Bone marrow (tissue), 2 donors: ENCODE measurements at places on chromosomes 3 and 15.
A peak's percentile ranks its signal among the peaks of the same experiment; 100 is the strongest.

- DNase-seq, result no peak
Observed at GRCh38 chr3:55480911-55481743, 6.0 kb downstream of the WNT5A start.

DNA sequence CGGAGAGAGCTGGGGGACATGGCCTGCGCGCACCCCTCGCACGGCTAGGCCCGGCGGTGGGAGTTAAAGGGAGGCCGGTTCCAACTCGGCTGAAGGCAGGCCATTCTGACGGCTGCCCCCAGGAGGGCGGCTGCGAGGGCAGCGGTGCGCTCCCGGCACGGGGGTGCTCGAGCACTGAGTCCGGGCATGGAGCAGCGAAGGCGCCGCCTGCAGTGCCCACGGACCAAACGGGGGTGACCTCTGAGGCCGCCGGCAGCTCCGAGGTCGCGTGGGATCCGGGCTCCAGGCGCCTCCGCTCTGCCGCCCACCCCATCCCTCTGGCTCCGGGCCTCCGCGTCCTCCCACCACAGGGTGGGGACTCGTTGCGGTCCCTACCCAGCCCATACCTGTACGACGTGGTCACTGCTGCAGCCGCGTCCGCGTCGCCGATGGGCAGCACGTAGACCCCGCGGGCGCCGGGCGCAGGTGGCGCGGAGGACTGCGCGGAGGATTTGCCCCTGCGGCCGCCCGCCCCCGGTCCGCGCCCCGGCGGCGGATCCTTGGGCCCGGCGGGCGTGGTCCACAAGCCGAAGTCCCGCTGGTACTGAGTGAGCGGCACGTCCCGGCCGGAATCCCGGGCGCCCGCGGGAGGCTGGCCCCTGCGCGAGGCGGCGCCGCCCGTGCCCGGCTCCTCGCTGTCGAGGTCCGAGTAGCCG lies 469 bp downstream of the MAP6D1 start:
- no peak for DNase-seq

DNA sequence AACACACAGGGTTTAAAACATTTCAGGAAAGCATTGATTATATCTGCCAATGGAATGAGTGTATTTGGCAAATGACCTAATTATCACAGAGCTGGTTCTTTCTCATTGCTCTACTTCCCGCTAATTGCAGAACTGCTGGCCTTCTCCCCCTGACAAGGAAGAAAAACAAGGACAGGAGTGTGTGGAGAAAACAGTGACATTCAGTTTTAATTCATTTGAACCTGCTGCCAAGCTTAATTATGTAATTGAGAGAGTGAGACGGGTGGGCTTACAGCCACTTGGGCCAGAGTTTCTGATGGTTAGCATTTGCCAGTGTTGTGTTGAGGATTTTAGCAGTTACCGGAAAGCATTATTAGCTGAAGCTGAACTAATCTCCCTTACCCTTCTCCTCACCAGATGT lies 301.4 kb downstream of the RBMS3 start:
- DNase-seq, result no peak

- DNase-seq, result no peak
Observed at GRCh38 chr15:41656188-41656587, 4.0 kb upstream of the MGA start.

DNA sequence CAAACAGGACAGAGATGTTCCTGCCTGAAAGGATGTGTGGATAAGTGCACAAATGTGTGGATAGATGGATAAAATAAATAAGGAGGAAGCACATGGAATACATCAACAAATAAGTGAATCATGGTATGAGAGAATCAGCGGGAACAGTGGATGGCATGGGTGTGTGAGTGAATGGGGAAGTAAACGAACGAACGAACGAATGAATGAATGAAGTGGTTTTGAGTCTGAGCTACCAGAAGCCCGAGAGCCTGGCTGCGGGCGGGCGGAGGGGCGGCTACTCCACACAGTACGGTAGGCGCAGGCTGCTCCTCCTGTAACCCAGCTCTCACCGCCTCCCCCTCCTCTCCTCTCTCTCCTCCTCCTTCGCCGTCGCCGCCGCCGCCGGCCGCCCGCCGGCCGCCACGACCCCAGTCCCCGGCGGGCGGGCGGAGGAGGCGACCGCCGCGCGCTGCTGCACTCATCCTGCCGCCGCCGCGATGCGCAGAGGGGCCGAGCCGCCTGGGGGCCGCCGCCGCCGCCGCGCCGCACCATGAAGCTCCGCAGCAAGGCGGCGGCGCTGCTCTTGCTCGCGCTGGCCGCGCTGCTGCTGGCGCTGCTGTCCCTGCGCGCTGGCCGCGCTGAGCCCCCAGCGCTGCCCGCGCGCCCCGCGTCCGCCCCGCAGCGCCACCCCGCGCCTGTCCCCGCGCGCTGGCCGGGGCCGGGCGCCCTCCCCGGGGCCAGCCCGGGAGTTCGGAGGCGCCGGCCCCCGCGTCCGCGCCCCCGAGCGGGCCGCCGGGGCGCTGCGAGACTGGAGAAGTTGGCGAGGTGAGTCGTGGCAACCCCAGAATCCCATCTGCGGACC lies at the start of gene GXYLT2:
Gene GXYLT2 (plus strand): TSS at position 342 of the 841 bp plus-strand sequence. CDS start 188 bp downstream, at position 530.
- no peak for DNase-seq

GRCh38 chr3:194294199-194294894 lies 56.8 kb downstream of the CPN2 start:
- no peak for DNase-seq

DNA sequence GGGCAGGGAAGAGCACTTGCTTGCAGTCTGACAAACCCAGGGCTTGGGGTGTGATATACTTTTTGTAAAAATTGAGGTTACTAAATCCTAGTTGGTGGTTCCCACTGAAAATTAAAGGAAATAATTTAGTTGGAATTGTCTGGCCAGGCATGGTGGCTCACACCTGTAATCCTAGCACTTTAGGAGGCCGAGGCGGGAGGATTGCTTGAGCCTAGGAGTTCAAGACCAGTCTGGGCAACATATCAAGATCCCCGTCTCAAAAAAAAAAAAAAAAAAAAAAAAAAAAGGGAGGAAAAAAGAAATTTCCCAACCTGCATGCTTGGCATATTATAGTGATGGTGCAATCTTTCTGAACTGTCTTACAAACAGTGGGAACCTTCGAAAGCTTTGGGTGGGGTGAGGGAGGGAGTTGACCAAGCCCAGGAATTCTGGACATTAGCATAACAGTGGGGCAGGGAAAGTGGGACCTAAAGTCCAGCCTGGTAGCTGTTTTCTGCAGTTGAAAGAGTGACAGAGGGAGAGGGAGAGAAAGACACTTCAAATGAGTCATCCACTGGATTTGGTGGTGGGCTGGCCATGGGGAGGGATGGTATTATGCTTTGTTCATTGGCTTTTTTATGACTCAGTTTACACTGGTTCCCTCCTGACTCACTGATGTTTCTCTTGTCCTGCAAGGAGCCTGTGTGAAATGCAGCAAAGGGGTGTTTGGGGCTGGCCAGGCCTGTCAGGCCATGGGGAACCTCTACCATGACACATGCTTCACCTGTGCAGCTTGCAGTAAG lies 41.1 kb downstream of the LIMD1 start:
- no peak for DNase-seq

GRCh38 chr15:88108477-88108876 lies 148.1 kb downstream of the NTRK3 start:
- DNase-seq, result no peak

DNA sequence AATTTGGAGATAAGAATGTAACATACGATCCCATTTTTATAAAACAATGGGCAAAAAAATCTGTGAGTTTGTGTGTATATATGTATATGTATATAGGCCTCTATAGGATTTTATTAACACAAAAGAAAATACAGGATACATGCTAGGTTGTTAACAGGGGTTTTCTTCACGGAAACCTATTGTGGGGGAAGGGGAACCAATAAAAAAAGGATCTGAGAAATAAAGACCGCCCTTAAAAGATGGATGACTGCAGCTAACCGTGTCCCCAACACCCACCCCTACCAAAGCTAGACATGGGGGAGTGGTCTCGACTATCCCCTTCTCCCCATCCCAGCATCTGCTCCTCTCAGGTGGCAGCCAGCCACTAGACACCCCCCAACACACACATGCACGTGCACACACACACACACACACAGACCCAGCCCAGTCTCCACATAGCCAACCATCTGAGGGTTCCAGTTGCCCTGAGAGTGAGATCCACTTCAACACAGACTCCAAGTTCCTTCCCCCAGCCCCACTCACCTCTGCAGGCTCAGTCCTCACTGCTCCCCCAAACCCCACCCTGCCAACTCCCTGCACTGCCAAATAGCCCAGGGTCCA lies 132.9 kb downstream of the TPRA1 start:
- DNase-seq, result no peak

DNA sequence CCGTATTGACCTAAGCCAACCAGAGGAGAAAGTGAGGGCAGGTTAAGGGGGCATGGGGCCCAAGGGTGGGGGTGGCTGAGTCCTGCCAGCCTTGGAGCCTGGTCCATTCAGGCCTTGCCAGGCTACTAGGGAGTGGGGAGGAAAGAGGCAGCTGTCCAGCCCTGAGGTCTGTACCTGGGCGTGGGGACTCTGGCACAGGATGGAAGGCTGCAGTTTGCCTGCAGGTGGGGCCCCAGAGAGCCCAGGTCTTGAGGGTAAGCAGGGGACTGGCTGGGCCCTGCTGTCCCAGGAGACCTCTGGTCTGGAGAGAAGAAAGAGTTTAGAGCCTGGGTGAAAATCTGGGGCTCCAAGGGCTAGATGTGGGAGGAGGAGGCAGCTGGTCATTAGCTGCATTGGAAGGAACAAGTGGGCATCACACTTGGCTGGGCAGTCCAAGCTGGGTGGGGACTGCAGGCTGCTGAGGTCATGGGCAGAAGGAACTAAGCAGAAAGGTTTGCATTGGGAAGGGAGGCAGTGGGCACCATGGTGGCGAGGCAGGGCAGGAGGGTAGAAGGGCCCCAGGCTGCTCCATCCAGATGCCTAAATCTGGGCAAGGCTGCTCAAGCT lies 108.4 kb downstream of the OXNAD1 start:
- no peak for DNase-seq

DNA sequence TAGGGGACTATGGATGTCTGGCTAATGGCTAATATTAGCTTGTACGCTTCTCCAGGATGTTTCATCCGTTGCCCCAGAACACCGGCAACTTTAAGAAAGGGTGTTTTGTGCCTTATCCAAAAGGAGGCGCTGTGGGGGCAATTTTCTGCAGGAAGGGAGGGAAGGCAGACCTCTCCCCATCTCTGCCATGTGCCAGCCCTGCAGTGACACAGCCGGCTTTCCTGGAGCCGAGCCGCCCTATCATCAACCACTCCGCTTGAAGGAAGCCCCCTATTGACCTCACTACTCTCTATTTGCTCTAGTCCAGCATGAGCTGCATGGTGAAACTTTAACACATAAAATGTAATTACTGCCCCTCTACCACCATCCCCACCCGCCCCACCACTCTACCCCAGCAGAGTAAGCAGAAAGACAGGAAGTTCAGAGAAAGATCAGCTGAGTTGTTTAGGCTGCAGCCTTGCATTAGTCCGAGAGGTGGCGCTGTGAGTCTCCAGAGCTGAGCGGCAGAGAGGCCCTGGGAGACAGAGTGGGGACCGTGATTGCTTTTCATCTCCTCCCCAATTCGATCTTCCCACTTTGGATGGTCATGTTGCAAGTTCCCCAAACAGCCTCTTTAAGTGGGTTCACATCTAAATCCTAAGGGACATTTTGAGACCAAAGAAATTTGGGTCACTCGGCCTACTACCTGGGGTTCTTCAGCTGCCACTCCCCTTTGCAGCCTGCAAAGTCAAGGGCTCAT lies 24.5 kb upstream of the RAD18 start:
- DNase-seq, result peak; percentile 27

- no peak for DNase-seq
Observed at GRCh38 chr3:126321490-126321889, 35.7 kb downstream of the KLF15 start.
